ENCODE measurements at places on chromosomes 2 and 18.

DNA sequence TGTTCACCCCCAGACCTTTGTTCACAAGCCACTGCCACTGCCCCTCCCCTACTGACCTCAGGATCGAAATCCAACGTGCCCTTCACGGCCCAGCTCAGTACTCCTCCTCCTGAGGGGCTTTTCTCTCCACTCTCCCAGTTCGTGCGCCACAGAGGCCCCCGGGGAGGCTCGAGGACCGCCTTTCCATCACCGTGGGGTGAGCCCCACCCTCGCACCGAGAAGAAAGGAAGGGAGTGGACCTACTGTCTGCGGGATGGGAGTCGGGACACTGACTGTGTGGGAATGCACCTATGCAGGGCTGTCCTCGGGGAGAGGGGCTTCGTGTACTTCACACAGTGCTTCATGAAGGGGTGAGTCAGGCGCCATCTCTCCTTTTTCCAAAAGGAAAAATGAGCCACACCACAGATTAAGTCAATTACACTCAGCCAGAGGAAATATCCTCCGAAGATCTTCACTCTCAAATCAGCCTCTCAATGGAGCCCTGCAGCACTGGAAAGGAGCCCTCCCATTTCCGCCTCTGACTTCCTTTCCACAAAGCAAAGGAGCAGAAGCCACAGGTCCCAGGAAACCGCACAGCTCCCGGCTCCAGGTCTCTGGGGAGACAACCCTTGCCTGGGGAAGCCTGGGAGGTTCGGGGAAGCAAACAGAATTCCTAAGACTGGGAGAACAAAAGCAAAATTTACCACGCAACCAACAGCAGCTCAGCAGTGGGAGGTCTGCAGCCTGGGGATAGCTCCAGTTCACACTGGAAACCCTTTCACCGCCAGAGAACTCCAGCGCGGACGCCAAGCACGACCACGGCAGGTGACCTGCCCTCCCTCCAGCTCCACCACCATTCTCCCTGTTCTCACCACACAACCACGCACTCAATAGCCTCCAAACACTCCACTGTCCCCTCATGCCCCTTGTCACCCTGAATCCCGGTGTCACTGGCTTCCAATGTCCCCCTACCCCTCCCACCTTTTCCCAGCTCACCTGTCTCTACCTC, 21.6 kb downstream of the ADCY3 start:
- DNase-seq, result no peak

DNA sequence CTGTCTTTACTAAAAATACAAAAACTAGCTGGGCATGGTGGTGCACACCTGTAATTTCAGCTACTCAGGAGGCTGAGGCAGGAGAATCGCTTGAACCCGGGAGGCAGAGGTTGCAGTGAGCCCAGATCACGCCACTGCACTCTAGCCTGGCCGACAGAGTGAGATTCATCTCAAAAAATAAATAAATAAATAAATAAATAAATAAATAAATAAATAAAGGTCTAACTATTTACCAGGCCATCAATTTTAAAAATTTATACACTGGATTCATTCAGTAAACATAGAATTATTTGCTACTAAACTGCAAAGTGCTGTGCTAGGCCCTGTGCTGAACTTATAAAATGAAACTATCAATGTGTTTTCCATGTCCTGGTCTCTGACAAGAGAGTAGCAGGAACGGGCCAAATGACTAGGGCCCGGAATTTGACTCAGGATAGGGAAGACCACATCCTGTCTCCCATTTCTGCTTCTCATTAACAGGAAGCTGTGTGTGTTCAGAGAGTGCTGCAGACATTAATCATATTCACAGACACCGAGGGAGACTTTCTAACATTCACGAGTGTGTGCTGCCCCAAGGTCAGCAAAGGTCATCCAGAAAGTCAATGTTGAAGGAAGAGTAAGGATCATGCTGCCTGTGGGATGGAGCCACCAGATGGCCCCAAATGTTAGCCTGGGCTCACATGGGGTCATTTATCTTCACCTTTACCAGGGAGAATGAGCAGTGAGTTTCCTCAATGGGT, 95.8 kb downstream of the SPP2 start:
- peak; percentile 85 for DNase-seq

- DNase-seq, result no peak
These were observed 273.7 kb upstream of the UBE2E3 start for GRCh38 chr2:180706694-180707093.

GRCh38 chr2:198314559-198315153, 510.3 kb downstream of the PLCL1 start:
- peak; percentile 58 for DNase-seq

- no peak for DNase-seq
These were observed 18.3 kb upstream of the ST6GAL2 start for GRCh38 chr2:106904242-106904641.

DNA sequence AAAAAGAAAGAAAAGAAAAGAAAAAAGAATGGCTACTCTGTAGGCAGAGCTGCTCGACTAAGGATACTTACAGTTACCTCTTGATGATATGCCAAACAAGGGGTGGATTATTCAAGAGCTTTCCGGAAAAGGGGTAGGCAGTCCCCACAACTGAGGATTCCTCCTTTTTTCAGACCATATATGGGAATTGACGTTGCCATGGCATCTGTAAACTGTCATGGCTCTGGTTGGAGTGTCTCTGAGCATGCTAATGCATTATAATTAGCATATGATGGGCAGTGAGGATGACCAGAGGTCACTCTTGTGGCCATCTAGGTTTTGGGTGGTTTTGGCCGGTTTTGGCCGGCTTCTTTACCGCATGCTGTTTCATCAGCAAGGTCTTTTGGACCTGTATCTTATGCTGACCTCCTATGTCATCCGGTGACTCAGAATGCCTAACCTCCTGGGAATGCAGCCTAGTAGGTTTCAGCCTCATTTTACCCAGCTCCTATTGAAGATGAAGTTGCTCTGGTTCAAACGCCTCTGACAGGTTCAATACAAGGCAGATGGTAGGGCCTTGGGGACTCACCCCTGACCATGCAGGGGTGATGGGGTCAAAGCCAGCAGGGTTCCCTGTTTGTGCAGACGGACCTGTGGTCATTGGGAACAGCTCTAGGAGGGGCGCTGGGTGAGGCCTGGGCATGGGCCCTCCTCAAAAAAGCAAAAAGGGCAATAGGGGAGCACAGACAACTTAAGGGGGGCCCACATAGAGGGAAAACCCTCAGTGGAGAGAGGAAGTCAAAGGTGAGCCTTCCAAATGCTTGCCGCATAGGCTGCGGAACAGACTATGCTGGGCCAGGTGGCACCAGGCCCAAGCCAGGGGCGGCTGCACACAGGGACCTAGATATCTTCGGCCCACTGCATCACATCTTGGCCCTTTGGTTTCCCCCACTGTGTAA, 251.2 kb upstream of the RAB6C start:
- DNase-seq, result no peak

DNA sequence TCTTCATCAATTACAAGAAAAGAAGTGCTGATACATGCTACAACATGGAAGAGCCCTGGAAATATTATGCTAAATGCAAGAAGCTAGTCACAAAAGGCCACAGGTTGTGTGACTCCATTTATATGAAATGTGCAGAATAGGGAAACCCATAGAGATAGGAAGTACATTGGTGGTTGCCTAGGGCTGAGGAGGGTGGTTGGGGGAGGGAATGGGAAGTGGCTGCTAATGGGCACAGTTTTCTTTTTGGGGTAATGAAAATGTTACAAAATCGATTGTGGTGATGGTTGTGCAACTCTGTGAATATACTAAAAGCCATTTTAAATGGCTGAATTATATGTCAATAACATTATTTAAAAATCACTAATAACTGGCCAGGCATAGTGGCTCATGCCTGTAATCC, 24.3 kb upstream of the RESP18 start:
- no peak for DNase-seq

DNA sequence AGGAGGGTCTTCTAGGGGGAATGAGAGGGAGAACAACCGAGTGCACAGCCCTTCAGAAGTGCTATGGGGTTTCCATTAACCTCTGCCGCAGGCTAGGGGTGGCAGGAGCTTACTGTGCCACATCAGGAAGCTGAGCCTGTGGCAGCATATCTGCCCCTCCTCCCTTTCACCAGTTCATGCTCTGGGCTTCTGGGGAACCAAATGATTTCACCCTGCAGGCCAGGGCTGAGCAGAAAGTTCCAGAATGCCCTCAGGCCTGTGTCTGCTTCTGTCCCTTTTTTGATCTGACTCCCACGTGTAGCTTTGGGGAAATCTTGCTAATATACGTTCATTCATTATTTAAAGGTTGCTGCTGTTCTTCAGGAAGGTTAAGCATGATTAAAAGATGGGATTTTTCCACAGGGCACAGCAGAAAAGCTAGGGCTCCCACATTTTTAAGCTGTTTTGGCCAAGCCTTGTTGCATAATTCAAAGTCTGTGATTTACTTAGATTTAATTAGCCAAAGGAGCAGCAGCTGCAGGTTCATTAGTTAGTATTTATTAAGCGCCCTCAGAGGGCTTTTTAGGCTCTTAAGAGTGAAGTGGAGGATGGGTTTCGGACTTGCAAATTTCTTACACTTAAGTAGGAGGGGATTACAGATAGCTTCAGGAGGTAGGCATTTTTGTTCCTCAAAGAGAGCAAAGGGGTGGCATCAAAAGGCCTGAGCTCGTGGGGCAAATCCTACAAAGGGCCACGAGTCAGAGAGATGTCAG, 10.2 kb downstream of the TMEM247 start:
- DNase-seq, result no peak

DNA sequence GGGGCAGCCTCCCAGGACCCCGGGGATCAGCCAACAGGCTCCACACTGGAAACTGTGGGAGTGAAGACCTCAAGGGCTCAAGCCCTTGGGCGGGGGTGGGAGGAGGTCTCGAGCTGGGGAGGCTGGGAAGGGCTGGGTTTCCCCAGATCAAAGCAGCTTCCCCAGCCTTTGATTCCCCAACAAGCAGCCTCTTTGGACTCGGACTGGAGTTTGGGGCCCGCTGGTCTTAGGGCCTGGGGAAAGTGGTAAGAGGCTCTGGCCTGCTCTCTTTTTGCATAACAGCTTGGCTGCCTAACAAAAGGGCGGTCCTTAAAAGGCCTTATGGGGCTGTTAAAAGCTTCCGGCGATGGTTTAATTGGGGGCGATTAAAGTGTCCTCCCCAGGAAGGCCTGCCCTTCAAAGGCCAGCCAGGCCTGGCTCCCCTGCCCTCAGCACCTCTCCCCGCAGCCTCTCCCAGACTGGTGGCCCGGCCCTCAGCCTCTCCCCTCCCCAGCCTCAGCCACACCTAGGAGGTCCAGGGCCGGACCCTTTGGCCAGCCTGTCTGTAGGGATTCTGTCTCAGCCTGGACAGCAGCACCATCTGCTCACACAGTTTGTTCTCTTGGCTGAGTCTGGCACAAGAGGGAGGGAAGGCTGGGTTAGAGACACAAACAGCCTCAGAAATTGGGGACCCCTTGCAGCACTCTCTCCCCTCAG, 39.6 kb downstream of the ZFP36L2 start:
- DNase-seq, result no peak

DNA sequence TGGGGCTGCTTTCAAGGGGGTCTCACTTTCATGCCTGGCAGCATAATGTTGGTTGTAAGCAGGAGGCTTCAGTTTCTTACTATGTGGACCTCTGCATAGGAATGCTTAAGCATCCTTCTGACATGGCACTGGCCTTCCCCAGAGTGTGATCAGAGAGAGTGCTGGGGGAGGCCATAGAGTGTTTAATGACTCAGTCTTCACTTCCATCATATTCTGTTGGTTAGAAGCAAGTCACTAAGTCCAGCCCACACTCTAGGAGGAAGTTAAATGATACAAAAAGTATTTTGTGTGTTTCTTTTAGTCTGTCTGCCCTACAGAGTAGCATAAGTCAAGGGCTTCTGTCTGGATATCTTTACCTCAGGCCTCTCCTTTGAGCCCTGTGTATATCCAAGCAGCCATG, 64.9 kb downstream of the GALNT1 start:
- no peak for DNase-seq

GRCh38 chr2:211875488-211875887, 663.1 kb downstream of the ERBB4 start:
- DNase-seq, result no peak

GRCh38 chr18:26489881-26490280, 58.5 kb downstream of the KCTD1 start:
- DNase-seq, result no peak

DNA sequence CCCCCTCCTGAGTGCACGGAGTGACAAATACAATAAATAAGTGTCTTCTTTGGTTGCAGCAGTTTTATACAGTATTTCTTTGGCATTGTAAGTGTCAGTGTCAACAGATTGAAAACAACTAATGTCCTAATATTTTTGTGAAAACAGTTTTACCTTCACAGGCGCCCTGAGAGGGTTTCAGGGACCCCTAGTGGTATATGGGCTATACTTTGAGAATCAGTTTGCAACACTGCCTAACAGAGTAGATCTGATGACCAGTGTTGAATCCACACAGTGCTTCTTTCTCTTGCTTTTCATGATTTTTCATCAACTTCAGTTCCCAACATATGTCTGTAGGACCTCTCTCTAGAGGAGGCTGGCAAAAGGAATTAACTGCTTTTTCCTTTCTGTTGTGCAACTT, 162.2 kb downstream of the PRPF40A start:
- no peak for DNase-seq

DNA sequence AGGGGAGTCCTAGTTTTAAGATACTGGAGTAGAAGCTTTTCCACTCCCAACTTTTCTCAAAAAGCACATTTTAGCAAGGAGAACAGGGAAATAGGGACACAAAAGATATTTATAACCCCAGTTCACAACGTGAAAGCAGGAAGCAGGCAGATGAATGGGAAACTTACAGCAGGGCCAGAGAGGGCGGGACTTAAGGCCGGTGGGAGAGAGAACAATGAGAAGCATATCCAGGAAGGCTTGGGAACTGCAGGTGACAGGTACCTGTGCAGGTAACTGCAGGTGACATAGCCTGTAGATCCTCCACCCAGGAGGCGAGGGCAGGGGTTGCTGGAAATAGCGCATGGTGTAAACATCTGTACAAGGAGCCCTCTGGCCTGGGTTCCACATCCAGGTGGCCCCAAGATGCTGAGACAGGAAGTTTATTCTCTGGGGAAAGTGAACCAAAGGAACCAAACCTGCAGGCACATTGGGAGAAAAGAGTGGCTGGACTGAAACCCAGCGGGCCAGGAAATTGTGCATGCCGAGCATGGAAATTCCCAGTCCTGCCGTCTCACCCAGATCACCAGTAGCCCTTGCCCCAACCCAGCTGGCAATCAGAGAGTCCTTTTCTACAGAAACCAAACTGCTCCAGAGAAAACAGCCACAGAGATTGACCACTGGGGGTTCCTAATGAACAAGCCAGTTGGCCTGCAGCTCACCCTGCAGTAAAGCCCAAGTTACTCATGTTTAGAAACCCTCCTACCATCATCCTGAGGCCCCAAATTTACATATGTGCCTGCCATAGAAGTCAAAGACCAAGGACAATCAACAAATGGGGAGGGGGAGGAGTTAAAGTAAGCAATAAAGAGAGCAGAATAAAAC, 24.3 kb upstream of the COL6A3 start:
- peak; percentile 25 for DNase-seq

DNA sequence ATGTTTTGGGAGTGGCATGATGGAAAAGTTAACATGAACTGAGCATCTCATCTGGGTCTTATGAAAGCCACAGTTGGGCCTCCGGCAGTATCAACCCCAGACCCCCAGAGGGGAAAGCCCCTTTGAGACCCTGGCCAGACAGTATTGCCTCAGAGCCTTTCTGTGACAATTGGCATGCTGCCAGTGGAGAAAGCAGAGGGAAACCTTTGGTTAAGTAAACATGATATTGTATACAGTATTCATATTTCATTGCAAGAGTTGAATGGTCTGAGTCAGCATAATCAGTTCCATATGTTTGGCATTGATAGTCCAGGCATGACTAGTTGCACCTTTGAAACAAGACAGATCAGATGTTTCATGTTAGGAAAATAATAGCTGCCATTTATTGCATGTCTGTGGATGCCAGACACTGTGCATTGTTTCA, 20.0 kb downstream of the MERTK start:
- DNase-seq, result peak; percentile 68

GRCh38 chr2:168715849-168716248, 86.6 kb upstream of the NOSTRIN start:
- DNase-seq, result no peak

Data from stromal cell of bone marrow (primary cell).